NK-92 treated with Interleukin-12 subunit alpha and Interleukin-12 subunit beta, amount 100 ng/mL, for 24 hours (cell line): ENCODE measurements at places on chromosomes 2 and 18.

DNA sequence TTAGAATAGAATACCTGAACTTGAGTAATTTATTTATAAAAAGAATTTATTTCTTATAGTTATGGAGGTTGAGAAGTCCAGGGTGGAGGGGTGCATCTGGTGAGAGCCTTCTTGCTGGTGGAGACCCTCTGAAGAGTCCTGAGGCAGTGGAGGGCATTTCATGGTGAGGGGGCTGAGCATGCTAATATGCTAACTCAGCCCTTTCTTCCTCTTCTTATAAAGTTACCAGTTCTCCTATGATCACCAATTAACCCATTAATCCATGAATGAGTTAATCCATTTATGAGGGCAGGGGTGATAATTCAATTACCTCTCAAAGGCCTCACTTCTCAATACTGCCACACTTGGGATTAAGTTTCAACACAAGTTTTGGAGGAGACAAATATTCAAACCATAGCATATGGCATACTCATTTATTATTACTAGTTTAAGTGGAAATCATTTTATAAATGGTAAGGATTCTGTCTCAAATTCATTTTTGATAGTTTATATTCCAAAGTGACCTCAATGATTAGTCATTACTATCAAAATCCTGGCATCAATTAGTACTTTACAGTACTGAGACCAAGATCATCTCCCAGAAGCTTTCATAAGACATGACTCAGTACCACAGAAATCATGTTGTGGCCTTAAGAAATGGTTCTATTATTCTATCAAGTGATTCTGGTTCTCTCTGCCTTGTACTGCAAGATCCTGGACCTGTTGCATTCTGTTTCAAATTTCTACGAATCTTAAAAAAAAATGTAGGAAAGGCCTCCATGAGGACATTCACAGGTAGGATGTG, 5.5 kb downstream of the ZNF396 start:
- no peak for DNase-seq

- DNase-seq, result no peak
Observed at GRCh38 chr2:47310801-47311560, 92.0 kb upstream of the MSH2 start.

DNA sequence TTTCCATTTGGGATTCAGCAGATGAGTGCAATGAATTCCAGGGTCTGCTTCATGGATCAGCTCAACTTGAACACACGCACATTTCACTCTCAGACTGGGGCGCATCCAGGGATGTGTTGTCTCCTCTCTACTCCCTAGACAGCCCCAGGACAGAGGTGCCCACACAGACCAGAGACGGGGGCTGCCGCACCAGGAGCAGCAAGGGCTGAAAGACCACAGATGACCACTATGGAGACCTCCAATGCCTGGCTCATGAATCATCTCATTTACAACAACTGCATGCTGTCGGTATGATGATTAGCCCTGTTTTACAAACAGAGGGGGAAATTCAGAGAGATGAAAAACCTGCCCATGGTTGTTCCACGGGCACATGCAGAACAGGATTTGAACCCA, 63.1 kb downstream of the CYP26B1 start:
- no peak for DNase-seq

DNA sequence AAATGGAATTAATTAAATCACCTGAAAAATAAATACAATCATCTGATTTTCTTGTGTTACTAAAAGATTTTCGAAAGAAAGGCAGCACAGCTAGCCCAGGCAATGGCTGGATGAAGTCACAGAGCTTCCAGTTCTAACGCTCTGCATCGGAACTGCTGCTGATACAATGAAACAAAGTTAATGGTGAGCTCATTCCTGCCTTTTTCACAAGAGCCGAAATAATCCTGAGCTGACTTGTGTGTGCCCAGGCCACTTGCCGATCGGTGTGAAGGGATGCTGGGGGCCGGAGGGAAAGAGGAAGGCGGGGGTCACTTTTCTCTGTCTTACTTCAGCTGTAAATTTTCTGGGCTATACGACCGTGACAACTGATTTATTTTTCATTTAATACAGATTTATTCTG, 149.5 kb downstream of the INO80D start:
- DNase-seq, result no peak

- no peak for DNase-seq
Observed at GRCh38 chr18:79259218-79259617, 136.5 kb upstream of the NFATC1 start.

DNA sequence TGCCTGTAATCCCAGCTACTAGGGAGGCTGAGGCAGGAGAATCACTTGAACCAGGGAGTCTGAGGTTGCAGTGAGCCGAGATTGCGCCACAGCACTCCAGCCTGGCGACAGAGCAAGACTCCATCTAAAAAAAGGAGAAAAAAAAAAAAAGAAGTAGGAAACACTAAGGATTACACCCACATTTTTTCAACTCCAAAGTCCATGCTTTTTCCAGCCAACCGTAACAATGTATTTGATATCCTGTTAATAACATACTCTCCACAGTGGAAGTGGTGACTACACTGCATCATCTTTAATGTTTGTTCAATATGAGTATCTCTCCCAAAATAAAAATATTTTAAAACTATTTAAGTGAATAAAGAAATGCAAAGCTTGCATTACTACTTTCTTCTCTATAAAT, 481.6 kb upstream of the ACVR2A start:
- no peak for DNase-seq

- no peak for DNase-seq
Observed at GRCh38 chr2:37342591-37343220, 1.7 kb upstream of the QPCT start.

- no peak for DNase-seq
Observed at GRCh38 chr2:226376516-226377180, 423.0 kb downstream of the IRS1 start.

DNA sequence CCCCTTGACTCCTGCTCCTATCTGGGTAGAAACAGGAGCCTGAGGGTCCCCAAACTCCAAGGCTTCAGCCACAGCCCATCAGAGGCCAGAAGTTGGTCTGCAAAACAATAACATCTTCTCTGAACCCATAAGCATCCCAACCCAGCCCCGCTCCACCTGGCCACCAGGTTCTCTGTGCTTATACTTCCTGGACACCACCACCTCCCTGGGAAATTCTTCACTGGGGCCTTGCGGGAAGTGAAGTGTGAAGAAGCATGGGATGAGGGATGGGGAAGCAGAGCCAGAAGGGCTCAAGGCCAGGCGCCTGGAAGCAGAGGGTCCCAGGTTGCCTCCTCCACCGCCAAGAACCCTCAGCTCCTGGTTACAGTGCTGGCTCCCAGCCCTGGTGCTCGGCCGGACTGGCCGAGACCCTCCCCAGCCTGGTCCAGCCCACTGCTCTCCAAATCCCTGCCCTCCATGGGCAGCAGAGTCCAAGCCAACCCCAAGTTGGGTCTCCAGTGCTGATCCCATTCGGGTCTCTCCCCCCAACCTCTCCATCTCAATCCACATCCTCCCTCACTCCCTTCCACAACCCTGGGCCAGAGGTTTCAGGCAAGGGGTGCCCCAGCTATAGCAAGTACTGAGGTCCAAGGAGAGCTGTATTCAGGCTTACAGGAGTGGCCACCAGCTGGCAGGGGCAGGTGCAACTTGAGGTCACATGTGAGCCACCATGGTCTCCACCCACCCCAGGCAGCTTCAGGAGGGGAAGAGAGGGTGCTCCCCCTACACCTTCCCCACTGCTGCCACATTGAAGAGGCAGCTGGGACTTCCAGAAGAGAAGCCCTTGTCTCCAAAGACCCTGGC, 60.7 kb downstream of the TNS1 start:
- DNase-seq, result no peak

DNA sequence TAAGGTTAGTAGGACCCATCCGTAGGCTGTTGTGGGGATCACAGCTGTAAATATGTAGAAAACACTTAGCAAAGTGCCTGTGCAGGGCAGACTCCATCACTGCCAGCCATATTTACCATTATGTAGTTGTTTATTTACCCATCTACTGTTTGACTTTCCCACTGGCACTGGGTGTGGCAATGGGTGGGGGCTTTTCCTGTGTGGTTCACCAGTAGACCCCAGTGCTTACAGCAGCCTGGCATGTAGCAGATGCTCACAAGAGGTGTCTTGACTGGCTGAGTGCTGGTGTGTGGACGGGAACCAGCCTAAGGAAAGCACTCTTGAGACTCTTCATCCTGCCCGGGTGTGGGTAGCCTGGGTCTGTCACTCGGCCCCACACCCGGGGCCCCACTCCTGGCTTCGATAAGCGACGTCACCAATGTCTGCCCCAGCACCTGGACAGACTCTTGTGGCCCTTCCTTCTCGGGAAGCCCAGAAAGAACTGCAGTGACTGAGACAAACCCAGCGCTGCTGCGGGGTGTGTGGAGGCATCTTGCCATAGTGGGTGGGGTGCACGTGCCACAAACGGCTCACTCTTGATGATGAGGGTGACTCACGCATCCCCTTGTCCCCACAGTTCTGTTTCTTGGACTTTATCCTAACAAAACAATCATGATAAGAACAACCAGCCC, 78.3 kb downstream of the HDAC4 start:
- DNase-seq, result no peak
